Adipocyte (in vitro differentiated cells): ENCODE measurements at places on chromosomes 6 and 20.
A peak's percentile ranks its signal among the peaks of the same experiment; 100 is the strongest.

GRCh38 chr6:141452354-141452686 lies 680.4 kb upstream of the GJE1 start:
- no peak for DNase-seq

DNA sequence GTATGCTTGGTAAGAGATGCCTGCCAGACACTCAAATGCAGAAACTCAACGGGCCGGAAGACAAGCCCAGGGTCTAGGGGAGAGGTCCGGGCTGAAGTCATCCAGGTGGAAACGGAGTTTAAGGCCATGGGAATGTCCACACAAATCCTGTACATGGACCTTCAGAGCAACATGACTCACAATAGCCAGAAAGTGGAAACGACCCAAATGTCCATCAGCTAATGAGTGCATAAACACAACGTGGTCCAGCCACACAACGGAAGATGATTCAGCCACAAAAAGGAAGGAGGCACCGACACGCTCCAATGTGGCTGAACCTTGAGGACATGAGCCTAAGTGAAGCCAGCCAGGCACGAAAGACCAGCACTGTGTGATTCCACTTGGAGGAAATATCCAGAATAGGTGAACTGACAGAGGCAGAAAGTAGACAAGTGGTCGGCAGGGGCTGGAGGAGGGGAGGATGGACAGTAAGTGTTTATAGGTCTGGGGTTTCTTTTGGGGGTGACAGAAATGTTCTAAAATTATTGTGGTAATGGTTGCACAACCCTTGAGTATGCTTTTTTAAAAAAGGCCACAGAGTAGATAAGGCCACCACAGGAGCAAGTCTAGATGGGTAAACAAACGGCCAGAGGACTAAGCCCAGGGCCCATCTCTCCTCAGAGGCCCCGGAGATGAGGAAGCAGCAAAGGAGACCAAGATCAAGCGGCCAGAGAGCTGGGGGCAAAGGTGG lies 105.6 kb downstream of the PREX1 start:
- peak; percentile 43 for DNase-seq

GRCh38 chr6:45773906-45774305 lies 241.8 kb downstream of the CLIC5 start:
- DNase-seq: no peak

DNA sequence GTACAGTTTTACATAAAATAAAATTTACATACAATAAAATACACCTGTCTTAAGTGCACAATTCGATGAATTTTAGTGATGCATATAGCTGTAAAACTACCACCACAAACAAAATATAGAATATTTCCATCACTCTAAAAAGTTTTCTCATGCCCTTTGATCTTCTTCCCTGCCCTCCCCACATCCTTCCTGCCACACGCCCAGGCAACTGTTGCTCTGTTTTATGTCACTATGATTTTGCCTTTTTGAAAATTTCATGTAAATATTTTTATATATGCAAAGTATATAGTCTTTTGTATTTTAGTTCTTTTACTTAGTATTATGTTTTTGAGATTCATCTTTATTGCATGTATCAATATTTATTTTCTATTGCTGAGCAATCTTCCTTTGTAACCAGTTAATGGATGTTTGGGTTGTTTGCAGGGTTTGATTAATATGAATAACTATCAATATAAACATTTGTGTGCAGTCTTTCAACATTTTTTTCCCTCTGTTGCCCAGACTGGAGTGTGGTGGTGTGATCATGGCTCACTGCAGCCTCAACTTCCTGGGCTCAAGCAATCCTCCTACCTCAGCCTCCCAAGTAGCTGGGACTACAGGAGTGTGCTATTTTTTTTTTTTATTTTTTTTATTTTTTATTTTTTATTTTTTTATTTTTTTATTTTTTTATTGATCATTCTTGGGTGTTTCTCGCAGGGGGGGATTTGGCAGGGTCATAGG lies 23.8 kb upstream of the SAMHD1 start:
- DNase-seq: no peak

GRCh38 chr6:69796642-69797390 lies at the start of gene LMBRD1:
TSS of gene LMBRD1 (minus strand) at chr6:69797010. CDS start at chr6:69796881, 129 bp downstream.
- peak; percentile 97 for DNase-seq

DNA sequence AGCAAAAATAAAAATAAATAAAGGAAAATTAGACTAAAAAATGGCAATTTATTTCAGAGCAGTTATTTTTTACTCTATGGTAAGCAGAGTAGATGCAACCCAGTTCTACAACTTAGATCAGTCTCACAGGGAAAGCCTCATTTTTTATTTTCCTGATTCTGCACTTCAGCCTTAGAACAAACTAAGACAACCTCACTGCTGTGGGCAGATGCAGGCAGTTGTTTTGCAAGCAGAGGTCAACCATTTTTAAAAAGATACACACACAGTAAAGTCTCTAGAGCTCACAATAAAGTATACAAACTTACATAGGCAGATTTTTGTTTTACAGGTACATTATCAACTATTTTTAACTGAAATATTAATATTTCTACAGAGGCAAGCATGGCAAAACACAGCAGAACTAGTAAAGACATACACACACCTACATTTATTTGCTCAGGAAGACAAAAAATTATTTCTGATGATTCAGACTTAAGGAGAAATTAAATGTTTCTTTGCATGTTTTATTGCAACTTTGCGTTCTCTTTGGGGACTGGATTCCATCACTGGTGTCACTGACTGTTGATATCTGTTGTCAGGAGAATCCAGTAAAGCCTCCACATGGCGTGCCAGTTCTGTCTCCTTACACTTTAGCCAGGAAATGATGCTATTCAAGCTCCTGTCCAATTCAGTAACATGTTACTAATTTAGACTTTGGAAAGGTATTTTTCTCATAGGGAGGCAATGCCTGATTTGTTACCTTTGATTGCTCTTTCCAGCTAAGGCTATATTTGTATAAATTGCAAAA lies 102.7 kb downstream of the TRDN start:
- DNase-seq: no peak

DNA sequence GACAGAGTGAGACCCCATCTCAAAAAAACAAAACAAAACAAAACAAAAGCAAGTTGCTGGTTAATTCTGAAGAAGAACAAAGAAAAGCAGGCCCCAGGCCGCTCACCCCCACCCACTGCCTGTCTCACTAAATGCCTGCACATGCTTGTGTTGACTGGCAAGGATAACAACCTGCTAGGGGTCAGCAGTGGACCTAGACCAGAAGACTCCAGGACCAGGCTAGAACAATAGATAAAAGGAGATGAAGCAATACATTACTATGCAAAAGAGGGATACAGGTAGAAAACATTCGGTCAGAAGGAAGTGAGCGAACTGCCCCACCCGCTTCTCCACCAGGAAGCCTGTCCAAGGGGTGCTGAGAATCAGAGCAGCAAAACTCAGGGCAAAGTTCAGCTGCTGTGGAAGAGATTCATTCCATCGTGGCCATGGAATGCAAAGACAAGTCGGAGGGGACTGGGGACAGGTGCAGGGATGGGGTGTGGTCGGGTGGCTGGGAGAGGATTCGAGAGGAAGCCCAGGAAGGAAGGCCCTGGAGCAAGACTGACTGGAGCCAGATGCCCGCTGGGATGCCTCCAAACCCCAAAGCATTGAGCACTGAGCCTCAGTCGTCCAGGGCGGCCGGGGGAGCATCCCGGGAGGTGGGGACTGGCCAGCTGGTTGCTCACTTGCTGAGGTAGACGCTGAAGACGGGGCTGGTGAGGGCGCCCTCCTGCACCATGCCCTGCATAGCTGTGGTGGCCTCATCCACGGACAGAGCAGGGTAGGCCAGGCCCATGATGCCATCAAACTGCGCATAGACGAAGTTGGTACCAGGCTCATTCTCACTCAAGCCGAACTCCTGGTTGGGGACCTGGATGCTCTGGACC lies 5.3 kb downstream of the PGC start:
- no peak for DNase-seq

DNA sequence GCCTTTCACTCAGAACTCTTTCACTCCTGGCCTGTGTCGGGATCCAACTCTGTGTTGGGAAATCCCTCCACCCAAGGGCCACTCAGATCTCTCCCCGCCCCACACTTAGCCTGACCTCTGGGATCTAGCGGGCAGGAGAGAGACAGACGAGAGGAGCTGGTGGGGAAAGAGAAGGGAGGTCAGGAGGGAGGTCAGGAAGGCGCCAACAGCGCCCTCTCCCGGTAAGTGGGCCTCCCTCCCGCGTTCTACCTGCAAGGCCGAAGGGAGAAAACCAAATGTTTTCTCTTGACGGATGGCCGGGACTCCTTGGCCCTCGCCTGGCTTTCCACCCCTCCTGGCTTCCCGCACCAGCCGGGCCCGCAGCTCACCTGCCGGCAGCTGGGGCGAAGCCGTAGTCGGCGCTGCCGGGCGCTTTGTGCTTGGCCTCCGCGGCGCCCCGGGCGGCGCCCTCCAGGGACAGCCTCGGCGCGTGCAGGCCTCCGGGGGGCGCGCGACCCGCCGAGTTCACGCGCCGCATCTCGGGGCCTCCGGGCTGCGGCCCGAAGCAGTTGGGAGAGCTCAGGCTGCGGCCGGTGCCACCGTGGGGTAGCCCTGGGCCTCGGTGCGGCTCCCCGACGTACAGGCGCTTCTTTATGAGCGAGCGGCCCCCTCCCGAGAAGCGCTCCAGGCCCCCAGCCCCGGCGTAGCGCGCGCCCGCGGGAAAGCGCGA lies 38.2 kb downstream of the C6orf132 start:
- DNase-seq: no peak

DNA sequence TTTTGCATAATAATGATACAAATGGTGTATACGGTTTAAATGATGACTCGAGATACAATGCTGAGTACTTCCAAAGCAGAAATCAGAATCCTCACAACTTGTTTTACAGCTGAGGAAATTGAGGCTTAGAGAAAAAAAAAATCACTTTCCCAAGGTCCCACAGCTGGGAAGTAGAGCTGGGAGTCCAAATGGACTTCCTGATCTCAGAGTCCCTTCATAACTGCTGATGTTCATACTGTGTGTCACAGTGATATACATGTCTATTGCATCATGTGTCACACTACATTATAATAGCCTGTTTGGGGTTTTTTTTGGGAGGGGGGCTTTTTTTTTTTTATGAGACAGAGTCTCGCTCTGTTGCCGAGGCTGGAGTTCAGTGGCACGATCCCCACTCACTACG lies 8.5 kb downstream of the HM13 start:
- no peak for DNase-seq

GRCh38 chr6:154469306-154469935 lies 41.1 kb downstream of the CNKSR3 start:
- DNase-seq: no peak

- no peak for DNase-seq
These were observed 45.4 kb upstream of the DTNBP1 start for GRCh38 chr6:15708231-15708630.

DNA sequence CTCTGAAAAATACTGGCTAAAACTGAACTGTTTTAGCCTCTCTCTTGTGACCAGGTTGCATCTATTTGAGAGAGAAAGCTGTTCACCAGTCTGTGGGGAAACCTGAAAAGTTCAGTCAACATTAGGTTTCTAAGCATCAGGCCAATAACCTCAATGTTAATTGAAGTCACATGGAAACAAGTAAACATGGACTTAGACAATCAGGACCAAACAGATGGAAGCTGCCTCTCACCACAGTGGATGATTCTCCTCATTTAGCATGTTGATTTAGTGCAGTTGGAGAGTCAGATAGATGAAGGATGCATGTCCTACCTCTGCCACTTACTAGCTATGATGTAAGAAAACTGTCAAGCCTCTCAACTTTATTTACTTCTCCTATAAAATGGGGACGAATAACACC lies 18.2 kb downstream of the SCGN start:
- DNase-seq: no peak

DNA sequence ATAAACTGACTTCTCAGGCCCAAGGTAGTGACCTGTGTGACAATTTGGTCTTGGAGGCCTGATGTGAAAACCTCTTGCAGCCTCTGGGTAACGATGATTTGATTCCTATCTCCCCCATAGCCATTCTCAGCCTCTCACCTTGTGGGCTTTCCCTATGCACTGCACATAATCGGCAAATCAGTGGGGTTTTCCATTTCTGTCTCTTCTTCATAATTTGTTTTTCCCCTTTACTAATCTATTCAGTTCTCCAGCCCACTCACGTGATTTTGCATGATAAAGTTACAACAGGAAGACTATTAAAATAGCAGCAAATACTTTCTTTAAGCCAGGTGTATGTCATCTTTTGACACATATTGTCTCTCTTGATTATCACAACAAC lies 893.7 kb downstream of the TFAP2A start:
- no peak for DNase-seq
